Uterine smooth muscle cell (primary cell): ENCODE measurements at places on chromosomes 1 and 21. TPM values are rescaled to one million over a fixed set of nuclear protein-coding genes. Genes with fewer than 3 reads are reported as not detected.

The FCRL2 gene
- not detected in 2 replicates for total RNA-seq

The SDC3 gene
- total RNA-seq: 7.7 and 10.5 TPM in 2 replicates

The SLAMF6 gene
- total RNA-seq: not detected in 2 replicates

The SYCP1 gene
- total RNA-seq: not detected in 2 replicates

The EDN2 gene
- total RNA-seq: not detected in 2 replicates

The SYPL2 gene
- 0.75 and 1.3 TPM in 2 replicates for total RNA-seq

The FOXD3 gene
- not detected in 2 replicates for total RNA-seq

The FCER1G gene
- total RNA-seq: not detected in 2 replicates

The SIK1 gene
- total RNA-seq: 0.66 and 1.1 TPM in 2 replicates

The HLCS gene
- 35.7 and 48.7 TPM in 2 replicates for total RNA-seq

The EFNA4 gene
- total RNA-seq: 1.7 and 2.9 TPM in 2 replicates

The DBT gene
- 6.5 and 9.2 TPM in 2 replicates for total RNA-seq
